ENCODE measurements at places on chromosomes 6 and 20.

DNA sequence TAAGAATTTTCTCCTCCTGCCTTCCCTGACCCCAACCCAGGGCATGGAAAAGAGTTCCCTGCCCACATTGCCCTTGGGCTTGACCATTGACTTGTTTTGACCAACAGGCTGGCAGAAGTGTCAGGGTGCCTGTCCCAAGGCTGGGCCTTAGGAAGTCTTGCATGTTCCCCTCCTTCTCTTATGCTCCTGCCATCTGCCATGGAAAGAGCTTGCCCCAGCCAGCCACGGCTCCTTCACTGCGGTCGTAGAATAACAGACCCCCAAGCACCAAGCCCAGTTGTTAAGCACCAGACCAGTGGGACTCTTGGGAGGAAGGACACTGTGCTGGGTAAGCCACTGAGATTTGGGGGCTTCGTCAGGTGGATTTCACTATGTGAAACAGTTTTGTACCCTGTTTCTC is 53.6 kb downstream of the SNX5 start:
- no peak for DNase-seq

DNA sequence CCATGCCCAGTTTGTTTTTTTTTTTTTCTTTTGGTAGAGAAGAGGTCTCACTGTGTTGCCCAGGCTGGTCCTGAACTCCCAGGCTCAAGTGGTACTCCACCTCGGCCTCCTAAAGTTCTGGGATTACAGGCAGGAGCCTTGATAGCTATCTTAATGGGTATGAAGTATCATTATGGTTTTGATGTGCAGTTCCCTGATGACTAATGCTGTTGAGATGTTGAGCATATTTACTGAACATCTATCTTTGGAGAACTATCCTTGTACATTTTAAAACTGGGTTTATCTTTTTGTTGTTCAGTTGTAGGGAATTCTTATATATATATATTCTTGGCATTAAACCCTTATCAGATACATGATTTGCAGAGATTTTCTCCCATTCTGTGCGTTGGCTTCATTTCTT is 21.4 kb upstream of the MYL9 start:
- no peak for DNase-seq

- no peak for DNase-seq
These were observed 10.6 kb downstream of the RBM24 start for GRCh38 chr6:17291778-17292177.

- no peak for DNase-seq
These were observed 1.9 kb downstream of the DDR1 start for GRCh38 chr6:30885999-30886896.

GRCh38 chr6:48564036-48564820 is 453.2 kb upstream of the PTCHD4 start:
- DNase-seq: no peak

GRCh38 chr20:25203871-25204320 is 8.4 kb downstream of the ENTPD6 start:
- DNase-seq: no peak

DNA sequence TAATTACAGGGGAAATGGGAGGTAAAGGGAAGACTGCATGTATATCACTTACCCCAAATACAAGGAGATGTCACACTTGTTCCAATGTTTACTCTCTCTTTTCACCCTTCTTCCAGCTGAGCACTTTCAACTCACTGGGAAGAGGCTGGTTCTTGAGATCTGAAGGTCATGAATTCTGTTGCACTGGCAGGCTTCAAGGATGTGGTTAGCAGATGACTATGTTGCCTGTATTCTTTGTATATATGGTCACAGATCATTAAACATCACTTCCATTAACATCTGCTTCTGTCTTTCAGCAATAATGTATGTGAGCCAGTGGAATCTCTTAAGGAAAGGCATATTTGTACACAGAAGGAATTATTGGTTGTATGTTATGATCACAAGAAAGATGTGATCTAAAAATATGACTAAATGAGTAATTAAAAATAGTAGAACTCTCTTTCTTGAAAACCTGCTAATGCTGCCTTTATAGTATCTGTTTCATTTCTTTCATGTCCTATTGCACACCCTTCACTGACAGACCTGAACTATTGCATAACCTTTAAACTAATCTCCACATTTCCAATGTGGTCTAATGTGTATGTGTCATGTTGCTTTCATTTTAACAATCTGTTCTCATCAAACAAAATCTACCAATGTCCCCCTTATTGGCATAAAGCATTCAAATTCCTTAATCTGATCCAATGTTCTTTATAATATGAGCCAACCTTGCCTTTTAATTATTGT is 131.4 kb upstream of the EPHA7 start:
- no peak for DNase-seq

- no peak for DNase-seq
These were observed 55.2 kb downstream of the TGM2 start for GRCh38 chr20:38109591-38110524.

DNA sequence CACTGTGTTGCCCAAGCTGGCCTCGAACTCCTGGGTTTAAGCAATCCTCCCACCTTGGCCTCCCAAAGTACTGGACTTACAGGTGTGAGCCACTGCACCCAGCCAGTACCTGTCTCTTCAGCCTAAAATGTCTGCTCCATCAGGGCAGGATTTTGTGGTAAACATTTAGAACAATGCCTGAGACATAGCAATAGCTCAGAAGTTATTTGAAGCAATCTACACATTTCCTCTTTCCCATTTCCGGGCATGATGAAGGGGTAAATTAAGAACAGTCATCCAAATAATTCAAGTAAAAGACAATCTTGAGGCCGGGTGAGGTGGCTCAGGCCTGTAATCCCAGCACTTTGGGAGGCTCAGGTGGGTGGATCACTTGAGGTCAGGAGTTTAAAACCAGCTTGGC is 69.0 kb upstream of the ZNF217 start:
- no peak for DNase-seq

DNA sequence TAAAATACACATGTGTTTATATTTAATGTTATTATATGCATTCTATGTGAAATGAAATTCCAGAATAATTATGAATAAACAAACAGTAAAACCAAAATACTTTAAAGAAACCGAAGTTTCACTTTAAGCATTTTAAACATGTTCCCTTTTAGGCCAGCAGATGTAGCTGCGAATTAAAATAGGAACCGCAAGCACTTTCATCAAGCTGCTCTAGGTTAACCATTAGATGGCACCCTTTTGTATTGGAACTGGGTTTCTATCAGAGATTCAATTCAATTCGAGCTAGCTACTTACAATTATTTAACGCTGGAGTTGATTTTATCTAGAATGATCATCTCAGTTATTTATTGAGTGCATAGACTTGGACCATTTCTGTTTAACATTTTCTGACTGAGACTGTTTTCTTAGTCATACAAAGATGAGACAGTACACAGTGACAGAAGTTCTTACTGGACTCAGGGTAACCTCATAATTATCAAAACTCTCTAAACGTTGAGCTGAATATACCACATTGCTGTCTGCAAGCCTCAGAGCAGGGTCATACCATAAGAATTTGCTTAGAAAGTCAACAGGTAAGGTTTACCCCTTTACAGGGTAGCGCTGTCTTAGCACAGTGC is 8.5 kb downstream of the TMEM242 start:
- peak; percentile 72 for DNase-seq

- no peak for DNase-seq
These were observed 70.5 kb upstream of the PRL start for GRCh38 chr6:22367346-22367745.

DNA sequence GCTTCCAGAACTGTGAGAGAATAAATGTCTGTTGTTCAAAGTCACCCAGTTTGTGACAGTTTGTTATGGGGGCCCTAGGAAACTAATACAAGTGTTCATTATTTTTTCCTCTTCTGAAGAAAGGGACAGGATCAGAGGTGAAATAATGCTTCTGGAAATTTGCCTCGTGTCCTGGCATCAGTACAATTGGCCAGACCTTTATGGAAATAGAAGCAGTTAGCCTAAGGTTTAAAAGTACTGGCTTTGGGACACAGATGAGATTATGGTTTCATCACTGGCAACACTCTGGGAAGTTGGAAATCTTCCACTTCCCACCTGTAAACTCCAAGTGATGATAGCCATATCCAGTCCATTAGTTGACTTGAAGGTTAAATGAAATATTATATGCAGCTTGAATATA is 88.7 kb downstream of the PLCB1 start:
- DNase-seq: no peak

GRCh38 chr6:45472382-45472781 is 94.6 kb upstream of the SUPT3H start:
- no peak for DNase-seq

DNA sequence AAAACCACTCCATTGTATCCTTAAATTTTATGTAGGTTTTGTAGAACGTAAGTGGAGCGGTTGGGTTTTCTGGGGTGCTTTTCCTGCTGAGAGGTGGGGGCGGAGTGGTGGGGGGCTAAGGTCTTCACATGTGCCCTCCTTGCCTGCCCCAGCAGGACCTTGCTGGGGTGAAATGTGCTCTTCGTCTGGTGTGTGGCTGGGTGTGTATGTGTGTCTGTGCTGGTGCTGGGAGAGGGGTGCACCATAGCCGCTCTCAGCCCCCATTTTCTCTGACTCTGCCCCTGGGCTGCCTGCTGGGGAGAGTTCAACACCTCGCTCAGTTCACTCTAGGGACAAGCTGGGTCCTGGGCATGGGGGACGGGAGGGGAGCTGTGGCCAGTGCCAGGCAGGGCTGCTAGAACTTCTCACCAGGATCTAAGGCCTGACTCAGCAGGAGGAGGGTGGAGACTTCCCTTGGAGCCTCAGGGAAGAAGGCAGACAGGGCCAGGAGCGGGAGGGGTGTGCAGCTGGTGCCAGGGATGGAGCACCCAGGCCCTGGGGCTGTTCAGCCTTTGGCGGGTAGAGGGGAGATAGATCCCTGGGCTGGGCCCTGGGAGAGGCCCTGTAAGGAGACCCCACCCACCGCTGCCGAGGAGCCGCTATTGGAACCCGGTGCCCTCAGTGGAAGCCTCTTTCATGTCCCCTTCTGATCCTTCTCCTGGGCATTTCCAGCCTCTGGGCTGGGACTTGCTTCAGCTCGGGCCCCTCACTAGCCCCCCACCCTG is 4.8 kb downstream of the SOX18 start:
- DNase-seq: no peak

- DNase-seq: no peak
These were observed 104.7 kb upstream of the TMEM170B start for GRCh38 chr6:11432713-11433450.

- DNase-seq: no peak
These were observed 162.6 kb downstream of the DTNBP1 start for GRCh38 chr6:15500078-15500740.

All from T-helper 1 cell (primary cell).